HS-27A (cell line): ENCODE measurements at places on chromosomes 4 and X.

- DNase-seq = no peak
Observed at GRCh38 chr4:24416293-24416692, 168.1 kb downstream of the DHX15 start.

DNA sequence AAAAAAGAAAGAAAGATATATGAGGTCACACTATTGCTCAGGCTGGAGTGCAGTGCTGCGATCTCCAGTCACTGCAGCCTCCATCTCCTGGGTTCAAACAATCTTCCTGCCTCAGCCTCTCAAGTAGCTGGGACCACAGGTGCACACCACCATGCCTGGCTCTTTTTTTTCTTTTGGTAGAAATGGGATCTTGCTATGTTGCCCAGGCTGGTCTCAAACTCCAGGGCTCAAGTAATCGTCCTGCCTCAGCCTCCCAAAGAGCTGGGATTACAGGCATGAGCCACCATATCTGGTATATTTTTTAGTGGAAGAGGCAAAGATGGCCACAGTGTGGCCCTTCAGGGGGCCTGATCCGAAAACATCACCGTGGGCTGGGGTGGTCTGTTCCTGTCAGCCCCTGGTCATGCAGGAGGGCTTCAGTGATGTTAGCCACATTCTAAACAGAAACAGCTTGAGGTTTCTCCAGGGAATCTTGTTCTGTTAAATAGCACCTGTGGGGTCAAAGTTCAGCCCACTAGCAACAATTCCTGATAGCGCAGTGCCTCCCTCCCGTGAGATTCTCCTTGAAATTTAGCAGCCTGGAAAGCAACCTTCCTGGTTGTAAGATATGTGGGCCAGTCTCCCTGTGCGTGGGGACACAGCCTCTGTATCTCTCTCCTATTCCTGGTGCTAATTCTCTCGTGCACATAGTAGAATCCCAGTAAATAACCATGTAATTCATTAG lies 7.3 kb upstream of the DHRSX start:
- no peak for DNase-seq

- no peak for DNase-seq
Observed at GRCh38 chr4:8177956-8178355, 19.3 kb upstream of the ABLIM2 start.

GRCh38 chr4:44652002-44652401 lies 577 bp upstream of the YIPF7 start:
- no peak for DNase-seq

DNA sequence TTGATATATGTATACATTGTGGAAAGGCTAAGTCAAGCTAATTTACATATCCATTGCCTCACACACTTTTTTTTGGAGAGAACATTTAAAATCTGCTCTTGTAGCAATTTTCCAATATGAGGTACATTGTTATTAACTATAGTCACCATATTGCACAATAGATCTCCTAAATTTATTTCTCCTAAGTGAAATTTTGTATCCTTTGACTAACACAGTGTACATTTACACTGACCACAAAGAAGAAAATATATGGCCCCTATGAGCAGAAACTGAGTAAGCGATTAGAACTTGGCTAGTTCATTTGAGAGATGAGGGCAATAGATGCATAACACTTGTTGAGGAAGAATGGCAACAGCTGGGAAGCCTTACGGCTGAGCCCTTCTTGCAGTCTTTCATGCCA lies 20.3 kb upstream of the GUCY1B1 start:
- no peak for DNase-seq
